ENCODE measurements at places on chromosomes 16 and 17.

DNA sequence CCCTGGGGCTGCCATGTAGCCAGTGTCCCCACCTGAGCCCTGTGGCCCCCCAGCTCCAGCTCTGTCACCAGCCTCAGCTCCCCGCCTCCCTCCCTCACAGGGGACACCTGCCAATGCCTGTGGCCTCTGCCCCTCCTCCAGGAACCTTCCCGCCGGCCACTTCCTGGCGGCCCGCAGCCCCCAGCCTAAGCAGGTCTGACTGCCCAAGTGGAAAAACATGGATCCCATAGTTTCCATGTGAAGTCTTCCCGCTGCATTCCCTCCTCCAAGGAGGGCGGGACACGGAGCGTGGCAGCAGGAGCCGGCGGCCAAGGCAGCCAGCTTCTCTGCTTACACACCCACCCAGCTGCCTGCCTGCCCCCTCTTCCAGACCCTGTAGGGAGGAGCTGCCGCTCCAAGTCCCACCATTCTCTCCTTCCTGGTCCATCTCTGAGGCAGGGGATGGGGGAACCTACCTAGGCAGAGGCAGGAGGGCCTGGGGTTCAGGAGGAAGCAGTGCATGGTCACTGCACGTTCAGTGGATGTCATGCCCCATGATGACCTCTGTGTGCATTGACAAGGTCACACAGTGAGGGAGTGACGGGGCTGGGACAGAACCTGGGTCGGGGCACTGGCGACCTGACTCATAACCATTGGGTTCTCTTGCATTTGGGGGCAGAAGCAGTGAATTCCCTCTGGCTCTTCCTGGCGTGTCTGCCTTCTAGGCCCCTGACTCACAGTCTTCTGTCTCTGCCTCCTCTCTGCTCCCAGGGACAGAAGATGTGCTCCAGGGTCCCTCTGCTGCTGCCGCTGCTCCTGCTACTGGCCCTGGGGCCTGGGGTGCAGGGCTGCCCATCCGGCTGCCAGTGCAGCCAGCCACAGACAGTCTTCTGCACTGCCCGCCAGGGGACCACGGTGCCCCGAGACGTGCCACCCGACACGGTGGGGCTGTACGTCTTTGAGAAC lies 8.7 kb downstream of the VASN start:
- DNase-seq, result no peak

- DNase-seq, result no peak
These were observed 28.9 kb upstream of the CCL2 start for GRCh38 chr17:34226011-34226743.

DNA sequence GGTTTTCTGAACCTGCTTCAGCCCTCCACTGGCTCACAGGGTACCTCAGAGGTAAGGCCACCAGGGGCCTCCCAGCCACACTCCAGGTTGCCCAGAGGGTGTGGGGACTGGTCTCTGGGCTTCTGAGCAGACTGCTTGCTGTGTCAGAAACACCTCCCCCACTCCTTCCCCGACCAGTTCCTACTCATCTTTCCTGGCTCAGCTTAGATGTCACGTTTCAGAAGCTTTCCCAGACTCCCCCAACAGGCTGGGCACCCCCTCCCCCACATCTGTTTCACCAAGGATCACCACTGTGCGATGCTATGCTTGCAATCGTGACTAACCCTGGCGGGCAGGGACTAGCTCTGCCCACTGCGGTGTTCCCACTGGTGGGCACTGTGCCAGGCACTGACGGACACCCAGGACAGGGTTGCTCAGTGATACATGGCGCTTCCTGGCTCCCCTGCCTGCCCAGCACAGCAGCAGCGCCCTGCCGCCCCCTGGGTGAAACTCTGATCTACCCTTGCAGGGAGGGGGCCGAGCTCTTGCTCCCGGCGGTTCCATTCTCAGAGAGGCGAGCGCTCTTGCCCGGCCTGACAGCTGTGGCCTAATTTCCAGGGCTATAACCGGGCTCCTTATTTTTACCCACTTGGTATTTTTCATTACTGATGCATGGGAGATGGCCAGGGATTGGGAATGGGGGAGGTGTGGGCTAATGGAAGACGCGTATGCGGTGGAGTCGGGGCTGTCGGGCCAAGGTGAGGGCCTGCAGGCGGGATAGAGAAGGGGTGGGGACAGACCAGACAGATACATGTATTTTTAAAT lies 29.4 kb upstream of the MTSS2 start:
- no peak for DNase-seq

DNA sequence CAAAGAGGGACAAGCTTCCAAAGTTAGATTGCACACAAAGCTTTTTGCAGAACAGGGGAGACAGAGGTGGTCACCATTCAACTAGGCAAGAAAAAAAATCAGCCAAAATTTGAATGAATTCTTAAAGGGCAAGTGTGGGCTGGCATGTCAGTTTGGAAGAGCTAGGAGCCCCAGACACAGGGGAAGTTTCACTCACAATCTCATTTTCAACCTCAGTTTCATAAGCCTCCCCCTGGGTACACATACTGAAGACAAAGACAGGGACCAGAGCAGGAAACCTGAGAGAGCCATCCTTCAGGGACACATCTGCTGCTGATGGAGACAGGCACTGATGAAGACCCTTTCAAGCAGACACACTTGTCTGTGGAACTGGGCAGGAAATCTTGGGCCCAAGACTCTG lies 106.3 kb upstream of the PSMD7 start:
- DNase-seq, result no peak

GRCh38 chr16:82653550-82654511 lies 27.1 kb downstream of the CDH13 start:
- DNase-seq, result peak; percentile 7

DNA sequence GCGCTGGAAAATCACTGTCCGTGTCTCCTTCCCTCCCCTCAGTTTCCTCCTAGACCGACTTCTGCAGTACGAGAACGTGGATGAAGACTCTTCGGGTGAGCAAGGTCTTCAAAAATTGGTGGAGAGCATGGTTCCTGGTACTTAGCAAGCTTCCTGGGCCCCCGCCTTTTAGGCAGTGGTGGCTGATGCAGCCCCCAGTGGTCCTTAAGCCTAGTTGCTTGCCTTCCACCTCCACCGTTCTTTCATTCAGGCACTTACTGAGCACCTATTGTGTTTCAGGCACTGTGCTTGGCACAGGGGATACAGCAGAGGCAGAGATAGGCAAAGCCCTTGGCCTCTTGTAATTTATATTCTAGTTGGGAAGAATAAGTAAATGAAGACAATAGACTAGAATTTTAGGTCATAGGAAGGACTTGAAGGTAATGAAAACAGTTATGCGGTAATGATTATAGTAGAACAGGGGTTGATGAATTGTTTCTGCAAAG lies 767 bp downstream of the INO80E start:
- no peak for DNase-seq

DNA sequence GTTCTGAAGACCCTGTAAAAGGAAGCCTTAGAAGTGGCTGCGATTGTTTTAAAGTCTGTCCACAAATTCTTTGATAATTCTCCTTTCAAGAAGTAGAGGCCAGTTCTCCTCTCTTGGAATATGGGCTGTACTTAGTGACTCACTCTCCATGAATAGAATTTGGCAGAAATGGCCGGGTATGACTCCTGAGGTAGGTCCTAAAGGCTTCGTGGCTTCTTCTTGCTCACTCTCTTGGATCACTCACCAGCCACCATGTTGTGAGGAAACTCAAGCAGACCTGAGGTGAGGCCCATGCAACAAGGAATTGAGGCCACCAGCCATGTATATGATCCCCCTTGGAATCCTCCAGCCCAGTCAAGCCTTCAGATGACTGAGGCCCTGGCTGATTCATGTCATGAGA lies 75.8 kb downstream of the WWOX start:
- no peak for DNase-seq

DNA sequence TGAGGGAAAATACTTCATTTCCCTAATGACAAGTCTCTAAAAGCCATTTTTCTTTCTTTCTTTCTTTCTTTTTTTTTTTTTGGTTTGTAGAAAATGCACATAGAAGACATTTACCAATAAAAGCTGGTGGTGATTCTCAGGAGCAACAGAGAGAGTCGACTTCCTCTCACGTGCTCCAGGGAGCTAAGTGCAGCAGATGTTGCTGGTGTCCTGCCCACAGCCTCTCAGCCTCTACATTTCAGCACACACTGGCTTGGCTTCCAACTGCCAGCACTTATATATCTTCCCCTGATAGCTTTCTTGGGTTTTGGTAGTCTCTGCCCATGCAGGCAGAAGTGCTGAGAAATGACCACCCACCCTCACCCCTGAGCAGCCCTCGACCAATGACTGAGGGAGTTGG lies 58.4 kb upstream of the MARCHF10 start:
- no peak for DNase-seq

- no peak for DNase-seq
These were observed 28.7 kb downstream of the GOSR1 start for GRCh38 chr17:30505868-30506417.

DNA sequence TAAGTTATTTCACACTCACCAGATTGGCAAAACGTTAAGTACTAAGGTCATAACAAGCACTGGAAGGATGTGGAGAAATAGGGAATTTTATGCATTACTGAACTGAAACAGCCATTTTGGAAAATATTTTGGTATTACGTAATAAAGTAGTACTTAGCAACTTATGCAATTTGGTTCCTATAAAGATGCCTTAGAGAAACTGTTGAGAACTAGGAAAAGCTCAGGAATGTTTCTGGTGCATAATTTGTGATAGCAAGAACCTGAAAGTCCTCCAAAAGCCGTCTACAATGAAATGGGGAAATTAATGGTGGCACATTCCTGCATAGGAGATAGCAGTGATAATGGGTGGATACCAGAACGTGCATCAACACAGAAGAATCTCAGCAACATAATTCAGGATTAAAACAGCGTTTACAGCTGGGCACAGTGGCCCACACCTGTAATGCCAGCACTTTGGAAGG lies 472.5 kb downstream of the WWOX start:
- no peak for DNase-seq

DNA sequence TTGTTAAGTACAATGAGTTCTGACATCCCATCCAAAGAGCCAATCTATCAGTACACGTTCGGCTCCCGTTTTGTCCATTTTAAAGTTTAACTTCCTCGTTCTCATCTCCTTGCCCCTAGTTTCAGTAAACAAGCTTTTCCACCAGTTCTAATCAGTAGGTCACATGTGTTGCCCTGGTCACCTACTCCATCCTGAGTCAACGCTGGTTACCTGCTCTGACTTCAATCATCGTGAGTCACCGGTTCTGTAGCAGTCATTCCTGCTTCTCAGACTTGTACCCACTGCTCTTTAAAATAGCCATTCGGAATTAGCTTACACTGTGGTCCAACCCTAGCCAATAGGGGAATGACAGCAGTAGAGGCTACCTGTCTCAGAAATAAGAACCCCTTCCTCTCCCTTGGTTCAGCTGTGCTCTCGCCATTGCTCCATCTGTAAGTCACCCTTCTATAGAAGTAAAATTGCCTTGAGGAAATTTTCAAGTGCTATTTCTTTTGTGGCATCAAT lies 191.0 kb downstream of the CPPED1 start:
- no peak for DNase-seq

- DNase-seq, result no peak
These were observed 423 bp upstream of the ASGR2 start for GRCh38 chr17:7114875-7115614.

DNA sequence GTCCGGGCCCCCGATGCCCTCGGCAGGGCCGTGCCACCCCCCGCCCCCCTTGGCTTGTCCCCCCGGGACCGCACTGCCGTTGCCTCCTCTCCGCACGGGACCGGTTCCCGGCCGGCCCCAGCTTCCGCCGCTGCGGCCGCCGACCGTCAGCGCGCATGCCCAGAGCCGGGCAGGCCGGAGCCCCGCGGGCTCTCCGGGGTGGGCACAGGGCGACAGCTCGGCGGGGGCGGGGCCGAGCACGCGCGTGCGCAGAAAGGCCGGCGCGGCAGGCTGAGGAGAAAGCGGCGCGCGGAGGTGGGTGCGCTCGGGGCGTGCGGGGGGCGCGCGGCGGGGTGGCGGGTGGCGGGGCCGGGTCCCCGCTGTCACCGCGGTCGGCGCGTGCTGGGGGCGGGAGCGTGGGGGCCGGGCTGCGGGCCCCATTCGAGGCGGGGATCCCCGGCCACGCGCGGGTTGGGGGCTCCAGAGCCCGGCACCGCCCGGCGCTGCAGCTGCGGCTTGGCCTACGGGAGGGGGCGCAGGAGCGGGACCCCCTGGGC lies at the start of gene TBC1D24:
TSS of gene TBC1D24 (plus strand) at position 251 of the 536 bp plus-strand sequence. CDS start 21,022 bp downstream, outside the sequence.
- DNase-seq, result peak; percentile 85

DNA sequence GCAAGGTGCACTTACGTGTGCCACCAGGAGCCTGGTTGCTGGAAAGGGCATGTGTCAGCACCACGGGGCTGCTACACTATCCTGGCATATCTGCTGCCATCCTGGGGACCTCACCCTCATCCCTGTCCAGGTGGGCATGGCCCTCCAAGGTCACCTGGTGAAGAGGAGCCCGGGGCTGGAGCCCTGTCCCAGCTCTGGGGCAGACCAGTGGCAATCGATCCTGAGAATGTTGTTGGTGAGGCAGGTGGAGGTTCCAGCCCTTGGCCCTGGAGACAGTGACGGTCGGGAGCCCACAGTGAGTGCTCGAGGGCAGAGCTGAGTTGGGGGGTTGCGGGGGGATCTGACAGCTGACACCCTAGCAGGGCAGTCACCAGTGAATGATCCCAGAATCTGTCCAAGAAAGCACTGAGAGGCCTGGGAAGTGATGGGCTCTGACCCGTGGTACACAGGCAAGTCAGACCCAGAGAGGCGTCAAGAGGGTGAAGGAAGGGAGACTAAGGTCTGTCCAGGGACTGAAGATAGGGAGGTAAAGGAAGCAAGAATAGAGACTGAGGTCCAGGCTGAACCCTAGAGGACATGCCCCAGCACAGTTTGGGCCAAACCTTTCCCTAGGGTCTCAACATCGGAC lies 17.6 kb downstream of the POLR3K start:
- no peak for DNase-seq

- no peak for DNase-seq
These were observed 8.6 kb downstream of the CMIP start for GRCh38 chr16:81453091-81453728.

DNA sequence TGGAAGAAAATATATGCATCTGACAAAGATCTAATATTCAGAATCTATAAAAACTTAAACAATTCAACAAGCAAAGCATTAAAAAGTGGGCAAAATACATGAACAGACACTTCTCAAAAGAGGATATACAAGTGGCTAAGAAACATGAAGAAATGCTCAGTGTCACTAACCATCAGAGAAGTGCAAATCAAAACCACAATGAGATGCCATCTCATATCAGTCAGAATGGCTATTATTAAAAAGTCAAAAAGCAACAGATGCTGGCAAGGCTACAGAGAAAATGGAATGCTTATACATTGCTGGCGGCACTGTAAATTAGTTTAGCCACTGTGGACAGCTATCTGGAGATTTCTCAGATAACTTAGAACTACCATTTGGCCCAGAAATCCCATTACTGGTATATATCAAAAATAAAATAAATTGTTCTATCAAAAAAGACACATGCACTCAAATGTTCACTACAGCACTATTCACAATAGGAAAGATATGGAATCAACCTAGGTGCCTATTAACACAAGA lies 179.5 kb downstream of the PCTP start:
- DNase-seq, result no peak

GRCh38 chr16:4057439-4057877 lies 58.8 kb downstream of the ADCY9 start:
- no peak for DNase-seq

GRCh38 chr17:57482657-57483056 lies 226.3 kb downstream of the MSI2 start:
- DNase-seq, result no peak

GRCh38 chr17:66952031-66952524 lies 12.4 kb upstream of the CACNG4 start:
- DNase-seq, result no peak

GRCh38 chr16:740459-740763 lies 386 bp downstream of the CIAO3 start:
- no peak for DNase-seq

GRCh38 chr16:54630284-54630967 lies 300.2 kb upstream of the IRX5 start:
- no peak for DNase-seq

- no peak for DNase-seq
These were observed 40.1 kb upstream of the CLEC19A start for GRCh38 chr16:19245326-19245925.

- no peak for DNase-seq
These were observed 615.7 kb upstream of the SALL1 start for GRCh38 chr16:51766739-51767138.

All from stimulated activated CD8-positive, alpha-beta memory T cell treated with anti-CD3 and anti-CD28 coated beads, Interleukin-2, amount 100 ng/mL, for 48 hours (primary cell).